SK-N-DZ (cell line): ENCODE measurements at places on chromosomes 13 and 19.

GRCh38 chr13:33099860-33100259 lies 83.6 kb downstream of the KL start:
- no peak for DNase-seq

GRCh38 chr13:88369866-88370265 lies 698.7 kb downstream of the SLITRK5 start:
- peak; percentile 37 for DNase-seq

GRCh38 chr13:52109116-52109670 lies 19.7 kb downstream of the NEK5 start:
- DNase-seq: no peak

GRCh38 chr19:6570764-6571163 lies 20.2 kb downstream of the CD70 start:
- no peak for DNase-seq

- no peak for DNase-seq
Measured at GRCh38 chr13:21238267-21238666, 61.8 kb downstream of the MRPL57 start.

- no peak for DNase-seq
Measured at GRCh38 chr19:334296-335071, 10.1 kb downstream of the MIER2 start.

GRCh38 chr13:27405546-27406134 lies 18.8 kb upstream of the GTF3A start:
- no peak for DNase-seq

GRCh38 chr19:48385461-48386087 lies 5.8 kb downstream of the KDELR1 start:
- DNase-seq: no peak

DNA sequence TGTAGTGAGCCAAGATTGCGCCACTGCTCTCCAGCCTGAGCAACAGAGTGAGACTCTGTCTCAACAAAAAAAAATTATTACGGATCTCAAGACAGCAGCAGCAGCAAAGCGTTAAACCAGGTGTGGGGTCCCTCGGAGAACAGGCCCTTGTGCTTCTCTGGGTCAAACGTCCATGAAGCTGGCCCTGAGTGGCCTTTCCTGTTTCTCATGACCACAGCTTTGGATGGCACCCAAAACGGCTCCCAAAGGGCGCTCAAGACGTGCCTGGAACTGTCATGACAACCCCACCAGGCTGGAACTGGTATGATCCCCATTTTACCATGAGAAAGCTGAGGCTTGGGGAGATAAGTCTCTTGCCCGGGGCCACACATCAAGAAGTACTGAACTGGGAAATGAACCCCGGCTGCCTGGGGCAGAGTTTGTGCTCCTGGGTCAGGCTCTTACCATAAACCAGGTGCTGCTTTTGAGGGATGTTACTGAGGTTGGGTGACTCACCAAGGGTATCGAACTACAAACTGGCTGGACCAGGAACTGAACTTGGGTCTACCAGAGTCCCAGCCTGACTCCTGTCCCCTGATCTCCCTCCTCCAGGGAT lies 11.6 kb upstream of the SAMD1 start:
- no peak for DNase-seq

DNA sequence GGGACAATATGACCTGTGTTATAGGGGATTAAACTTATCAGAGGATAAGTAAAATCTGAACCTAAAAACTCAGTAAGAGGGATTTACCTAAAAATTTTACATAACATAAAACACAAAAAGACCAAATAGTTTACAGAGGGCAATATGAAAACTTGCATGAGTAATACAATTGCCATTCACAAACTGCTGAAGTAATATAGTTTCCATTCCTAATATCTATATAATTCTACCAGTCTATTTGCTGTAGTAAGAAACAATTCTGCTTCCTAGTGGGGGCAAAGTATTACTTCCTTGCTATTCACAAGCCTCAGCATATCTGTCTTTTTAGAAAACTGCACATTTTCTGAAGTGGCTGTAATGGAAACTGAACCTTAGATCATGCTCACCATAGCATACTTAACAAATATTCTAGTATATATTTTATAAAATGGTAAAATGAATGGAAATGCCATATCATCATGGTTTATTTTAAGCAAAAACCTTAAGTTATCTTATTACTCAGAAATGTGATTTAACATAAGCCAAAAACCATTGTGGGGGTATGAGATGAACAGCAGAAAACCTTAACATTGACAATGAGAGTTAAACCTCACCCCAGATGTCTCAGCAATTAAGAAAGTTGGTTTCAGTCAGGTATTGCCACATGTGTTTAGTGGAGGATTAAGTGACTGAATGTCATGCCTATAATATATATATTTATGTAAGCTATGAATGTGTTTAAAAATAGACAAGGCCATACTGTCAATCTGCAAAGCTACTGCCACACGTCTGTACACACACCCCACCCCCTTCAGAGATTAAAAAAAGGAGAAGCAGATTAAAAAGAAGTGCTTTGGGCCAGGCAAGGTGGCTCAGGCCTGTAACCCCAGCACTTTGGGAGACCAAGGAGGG lies 136.8 kb downstream of the MIPEP start:
- DNase-seq: no peak

- DNase-seq: no peak
Measured at GRCh38 chr13:31350560-31350959, 150.8 kb downstream of the B3GLCT start.

GRCh38 chr13:73733706-73734105 lies 400.5 kb downstream of the KLF12 start:
- no peak for DNase-seq

DNA sequence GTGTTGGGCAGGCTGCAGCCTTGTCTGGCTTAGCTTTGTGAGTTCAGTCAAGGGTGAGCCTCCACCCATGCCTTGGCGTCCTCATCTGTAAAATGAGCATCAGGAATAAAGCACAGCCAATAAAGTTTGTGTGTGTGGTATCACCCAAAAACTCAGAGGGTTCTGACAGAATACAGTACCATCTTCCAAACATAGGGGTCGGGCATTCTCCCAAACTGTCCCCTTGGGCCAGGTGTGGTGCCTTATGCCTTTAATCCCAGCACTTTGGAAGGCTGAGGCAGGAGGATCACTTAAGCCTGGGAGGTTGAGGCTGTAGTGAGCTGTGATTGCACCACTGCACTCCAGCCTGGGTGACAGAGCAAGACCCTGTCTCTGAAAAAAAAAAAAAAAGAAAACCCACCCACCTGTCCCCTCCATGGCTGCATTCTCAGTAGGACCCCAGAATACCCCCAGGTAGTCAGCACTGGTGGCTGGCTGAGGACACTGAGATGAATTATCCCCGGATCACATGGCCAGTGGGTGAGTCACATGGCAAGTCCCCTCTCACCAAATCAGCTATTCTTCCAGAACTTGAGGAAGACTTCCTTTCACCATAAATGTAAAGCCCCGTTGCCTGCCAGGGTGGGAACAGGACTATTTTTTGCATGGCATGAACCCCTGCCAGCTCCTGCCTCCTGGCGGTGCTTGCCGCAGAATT lies 18.6 kb downstream of the POP4 start:
- no peak for DNase-seq
